ENCODE measurements at places on chromosomes 4 and X.
A peak's percentile ranks its signal among the peaks of the same experiment; 100 is the strongest.

DNA sequence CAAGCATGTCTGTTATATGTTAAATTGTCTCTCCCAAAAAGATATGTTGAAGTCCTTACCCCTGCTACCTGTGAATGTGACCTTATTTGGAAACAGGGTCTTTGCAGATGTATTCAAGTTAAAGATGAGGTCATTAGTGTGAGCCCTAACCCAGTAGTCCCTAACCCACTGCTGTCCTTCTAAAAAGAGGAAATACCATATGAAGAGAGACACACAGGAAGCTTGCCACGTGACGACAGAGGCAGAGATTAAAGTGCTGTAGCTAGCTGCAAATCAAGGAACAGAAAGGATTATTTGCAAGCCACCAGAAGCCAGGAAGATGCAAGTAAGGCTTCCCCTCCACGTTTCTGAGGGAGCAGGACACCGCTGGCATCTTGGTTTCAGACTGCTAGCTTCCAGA, 150.1 kb downstream of the HNRNPD start:
- DNase-seq: no peak

- no peak for DNase-seq
Measured at GRCh38 chr4:102328045-102328444, 17.2 kb downstream of the SLC39A8 start.

GRCh38 chr4:140176735-140177134, 22.8 kb upstream of the MAML3 start:
- no peak for DNase-seq

- DNase-seq: no peak
Measured at GRCh38 chrX:131801066-131801465, 222.0 kb upstream of the STK26 start.

DNA sequence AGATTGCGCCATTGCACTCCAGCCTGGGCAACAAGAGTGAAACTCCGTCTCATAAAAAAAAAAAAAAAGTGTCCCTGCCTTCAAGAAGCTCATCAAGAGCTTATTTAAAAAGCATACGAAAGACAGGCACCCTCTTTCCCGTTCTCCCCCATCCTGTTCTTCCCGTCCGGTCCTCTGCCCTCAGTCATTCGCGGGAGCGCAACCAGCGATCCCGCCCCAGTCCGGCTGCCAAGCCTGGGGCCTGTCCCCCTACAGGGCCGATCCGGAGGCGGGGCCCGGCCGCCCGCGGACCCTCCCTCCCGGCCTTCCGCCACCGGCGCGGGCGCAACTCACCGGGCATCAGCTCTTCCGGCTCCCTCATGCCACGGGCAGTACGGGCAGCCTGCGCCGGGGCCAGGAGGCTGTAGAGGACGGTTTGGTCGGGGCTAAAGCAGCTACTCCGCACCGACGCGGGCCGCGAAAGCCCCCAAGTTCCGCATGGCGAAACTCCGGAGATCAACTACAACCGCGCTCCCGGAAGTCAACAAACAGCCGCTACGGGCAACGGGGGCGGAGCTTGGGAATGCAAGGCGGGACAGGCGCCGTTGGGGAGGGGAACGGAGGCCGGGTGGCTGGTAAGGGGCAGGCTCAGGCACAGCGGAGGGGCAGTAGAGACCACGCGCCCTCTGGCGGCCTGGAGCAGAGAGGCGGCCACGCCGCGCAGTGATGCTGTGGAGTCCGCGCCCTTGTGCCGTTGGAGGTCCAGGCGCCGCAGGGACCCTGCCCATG, at the start of gene RPGR:
Gene RPGR (minus strand): TSS at position 503 of the 768 bp plus-strand sequence. CDS start 142 bp downstream, at position 361.
- DNase-seq: peak; percentile 79

GRCh38 chr4:147596981-147597380, 20.2 kb upstream of the TMEM184C start:
- no peak for DNase-seq

- no peak for DNase-seq
Measured at GRCh38 chrX:125627676-125628075, 308.0 kb downstream of the TEX13C start.

- no peak for DNase-seq
Measured at GRCh38 chr4:156252358-156252921, 298.8 kb upstream of the CTSO start.

GRCh38 chr4:82951196-82951595, 50.7 kb downstream of the THAP9 start:
- DNase-seq: no peak

GRCh38 chr4:7668271-7668670, 233.5 kb upstream of the PSAPL1 start:
- no peak for DNase-seq

DNA sequence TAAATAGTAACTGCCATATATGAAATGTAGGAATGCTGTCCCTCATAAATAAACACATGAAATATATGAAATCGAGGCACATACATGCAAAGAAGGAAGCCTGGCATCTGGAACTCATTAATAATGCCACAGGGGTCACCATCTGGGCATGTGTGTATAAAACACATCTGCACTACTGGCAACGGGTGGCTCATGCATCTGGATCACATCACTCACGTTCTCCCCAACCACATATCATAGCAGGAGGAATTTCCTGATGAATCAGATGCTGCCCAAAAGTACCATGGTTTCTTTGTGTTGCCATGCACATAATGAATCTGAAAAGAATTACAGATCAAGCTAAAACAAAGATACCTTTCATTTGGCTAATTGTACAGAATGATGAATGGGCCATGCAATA, 28.6 kb downstream of the RNF175 start:
- no peak for DNase-seq

DNA sequence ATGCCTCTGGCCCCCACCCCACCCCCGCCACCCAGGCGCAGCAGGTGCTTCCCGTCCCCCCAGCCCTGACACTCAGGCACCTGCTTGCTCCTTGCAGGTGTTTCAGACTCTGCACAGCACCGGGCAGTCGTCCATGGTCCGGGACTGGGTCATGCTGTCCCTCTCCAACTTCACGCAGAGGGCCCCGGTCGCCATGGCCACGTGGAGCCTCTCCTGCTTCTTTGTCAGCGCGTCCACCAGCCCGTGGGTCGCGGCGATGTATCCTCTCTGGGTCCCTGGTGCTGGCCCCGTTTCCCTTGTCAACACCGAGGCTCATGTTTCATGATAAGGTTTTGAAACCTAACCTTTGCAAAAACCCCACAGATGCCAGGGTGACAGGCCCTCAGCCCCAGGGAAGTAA, 10.2 kb upstream of the MSANTD1 start:
- no peak for DNase-seq

DNA sequence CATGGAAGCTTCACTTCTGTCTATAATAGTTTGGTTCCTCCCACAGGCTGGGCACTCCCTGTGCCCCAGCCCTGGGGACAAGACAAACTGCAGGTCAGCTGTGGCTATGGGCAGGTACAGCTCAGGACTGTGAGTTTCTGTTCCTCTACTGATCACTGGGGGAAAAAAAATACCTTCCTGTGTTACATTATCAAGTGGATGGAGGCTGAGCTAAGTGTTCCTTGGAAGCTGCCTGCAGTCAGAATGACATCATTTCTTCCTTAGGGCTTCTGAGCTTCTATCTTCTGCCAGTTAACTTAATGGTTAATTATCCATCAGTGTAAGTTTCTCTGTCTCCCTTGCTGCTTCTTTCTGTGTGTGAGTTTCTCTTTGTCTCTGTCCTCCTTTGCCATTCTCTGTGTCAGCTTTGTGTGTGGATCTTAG, 4.6 kb downstream of the RAB33A start:
- DNase-seq: no peak

DNA sequence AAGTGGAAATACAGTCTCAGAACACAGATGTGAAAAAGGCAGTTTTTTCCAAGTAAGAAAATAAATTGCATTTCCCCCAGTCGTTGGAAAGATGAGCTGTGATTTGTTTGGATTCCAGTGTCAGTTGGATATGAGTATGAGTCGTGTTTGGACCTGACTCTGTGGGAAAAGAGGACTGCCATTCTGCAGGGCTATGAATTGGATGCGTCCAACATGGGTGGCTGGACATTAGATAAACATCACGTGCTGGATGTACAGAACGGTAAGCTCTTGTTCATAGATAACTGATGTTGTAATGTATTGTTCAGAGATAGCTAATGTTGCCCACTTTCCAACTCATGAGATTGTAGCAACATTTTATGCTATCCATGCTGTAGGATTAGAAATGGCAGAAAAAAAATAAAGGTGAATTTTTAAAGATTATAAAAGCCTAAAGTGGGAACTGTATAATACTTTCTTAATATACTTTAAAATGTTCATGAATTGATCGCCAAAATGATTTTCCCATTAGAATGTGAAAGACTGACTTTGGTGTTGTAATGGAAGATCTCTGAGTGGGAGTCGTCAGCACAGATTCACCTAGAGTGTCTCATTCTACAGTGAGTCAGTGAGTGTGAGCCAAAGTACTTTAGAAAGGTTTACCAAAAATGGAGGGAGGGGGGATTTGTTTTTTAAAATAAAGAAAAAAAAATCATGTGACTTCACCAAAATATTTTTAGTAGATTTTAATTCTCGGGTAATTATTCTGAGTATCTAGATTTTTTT, 178.7 kb downstream of the DCTD start:
- no peak for DNase-seq

DNA sequence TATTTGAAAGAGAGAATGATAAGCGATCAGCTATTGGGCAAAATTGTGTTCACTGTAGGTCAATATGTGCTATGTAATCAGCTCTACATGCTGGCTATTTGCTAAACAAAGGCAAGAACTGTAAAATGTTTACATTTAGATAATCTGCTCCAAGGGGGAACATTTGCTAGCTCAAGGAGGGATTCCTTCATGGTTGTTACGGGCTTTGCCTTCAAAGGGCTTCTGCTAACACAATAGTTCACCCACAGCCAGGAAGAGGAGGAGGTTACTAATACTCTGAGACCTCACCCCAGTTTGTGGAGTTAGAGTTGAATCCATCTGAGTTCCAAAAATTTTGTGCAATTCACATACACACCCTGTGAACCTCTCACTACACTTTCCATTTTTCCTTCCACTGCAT, 107.6 kb upstream of the BMP3 start:
- DNase-seq: no peak

DNA sequence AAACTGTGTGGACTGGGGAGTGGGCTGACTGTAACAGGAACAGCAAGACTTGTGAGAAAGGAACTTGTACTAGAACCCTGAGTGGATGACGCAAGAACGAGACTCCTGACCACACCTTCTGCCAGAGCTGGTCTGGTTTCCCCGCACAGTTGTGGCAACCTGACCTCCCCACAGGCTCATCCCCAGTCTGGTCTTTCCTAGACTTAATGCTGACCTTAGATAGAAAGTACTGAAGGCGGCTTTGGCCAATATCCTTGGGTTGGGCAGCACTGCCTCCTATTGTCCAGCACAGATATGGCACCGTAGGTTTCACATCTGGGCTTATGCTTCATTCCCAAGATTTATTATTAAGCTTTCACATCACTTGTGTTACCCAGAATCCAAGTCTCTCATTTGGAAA, 137.8 kb upstream of the FRG1 start:
- DNase-seq: no peak

GRCh38 chr4:93749292-93749761, 79.2 kb upstream of the ATOH1 start:
- DNase-seq: no peak

DNA sequence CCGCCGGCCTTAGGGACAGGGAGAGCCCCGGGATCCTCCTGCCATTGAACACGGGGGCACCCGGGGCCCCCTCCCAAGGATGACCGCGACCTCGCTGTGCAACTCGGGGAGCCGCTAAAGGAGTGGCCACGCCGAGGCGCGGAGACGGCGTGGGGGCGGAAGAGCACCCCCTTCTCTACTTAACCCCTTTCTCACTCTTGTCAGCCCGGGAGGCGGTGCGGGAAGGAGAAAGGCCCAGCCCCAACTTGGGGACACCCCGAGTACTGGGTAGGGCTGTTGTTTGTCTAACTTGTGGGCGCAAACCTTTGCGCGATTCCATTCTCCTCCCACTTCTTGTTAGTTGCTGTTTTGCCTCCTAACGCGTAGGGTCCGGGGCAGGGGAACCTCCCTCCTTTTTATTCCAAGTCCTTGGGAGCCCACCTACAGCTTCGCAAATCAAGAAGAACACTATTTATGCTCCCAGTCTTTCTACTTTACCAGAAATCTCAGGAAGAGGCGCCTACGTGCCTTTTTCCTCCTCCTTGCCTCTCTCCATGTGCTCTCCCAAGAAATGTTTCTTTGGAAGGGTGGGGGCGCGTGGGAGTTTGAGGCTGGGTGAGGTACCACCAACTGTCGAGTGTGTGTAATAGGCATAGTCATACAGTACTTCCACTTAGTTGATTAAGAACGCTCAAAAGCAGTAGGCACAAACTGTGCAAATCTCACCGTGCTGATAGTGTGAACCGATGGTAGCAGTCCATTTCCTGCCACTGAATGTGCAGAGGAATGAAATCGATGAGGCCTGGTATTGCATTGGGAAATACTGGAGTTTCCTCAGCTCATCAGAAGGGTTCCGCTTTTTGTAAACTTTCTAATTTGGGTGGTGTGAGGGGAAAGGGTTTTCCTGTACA, 813 bp downstream of the DIAPH2 start:
- no peak for DNase-seq

GRCh38 chrX:44898411-44899221, 25.6 kb downstream of the KDM6A start:
- DNase-seq: no peak

DNA sequence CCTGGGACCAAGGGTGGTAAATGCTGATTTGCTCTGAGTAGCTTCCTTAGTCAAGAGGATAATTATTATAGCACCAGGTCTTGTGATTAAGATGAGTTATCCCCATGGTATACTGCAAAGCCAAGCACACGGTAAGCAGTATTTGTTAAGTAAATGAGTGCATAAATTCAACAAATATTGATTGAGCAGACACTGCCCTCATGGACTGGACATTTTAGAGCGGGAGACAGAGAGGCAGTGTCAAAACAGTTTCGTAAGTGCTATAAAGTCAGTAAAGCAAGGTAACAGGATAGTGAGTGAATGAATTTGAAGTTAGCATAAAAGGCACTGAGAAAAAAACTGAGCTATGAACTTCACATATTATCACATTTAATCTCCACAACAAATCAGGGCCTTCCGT, 13.9 kb downstream of the PHF8 start:
- no peak for DNase-seq

DNA sequence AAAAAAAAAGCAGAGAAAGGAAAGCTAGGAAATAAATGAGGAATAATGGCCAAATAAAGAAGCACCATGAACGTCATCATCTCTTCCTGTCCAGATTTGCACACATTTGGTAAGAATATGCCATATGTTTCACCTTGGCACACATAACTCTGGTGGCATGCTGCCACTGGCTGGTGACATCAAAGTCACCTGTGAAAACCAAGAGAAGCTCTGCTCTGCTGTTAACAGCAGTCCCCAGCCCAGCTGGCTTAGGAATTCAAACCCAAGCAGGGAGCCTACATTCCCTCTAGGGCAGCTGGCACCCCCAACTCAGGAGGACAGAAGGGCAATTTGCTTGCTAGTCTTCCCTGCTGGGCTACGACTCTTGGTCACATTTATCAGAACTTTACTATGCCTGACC, 77.6 kb downstream of the RASL11B start:
- no peak for DNase-seq

GRCh38 chr4:25813448-25814106, 49.2 kb downstream of the SEL1L3 start:
- no peak for DNase-seq

DNA sequence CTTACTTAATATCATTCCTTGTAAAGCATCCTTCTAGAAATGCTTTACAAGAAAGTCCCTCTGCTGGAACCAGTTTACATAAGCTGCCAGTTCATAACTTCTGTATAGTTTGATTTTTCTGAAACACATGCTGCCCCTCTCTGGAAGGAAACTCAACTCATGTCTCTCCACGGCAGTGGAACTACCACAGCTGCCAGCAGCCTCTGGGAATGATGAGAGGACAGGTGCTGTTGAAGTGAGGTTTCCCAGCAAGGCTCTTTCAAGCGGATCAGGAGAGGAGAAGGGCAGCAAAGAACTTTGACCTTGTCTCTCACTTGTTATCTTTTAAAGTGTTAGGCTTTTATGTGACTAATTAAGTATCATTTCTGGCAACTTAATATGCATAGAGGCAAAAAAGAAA, 7.3 kb downstream of the GRPR start:
- DNase-seq: no peak

All from stimulated activated CD8-positive, alpha-beta memory T cell treated with anti-CD3 and anti-CD28 coated beads, Interleukin-4, amount 100 ng/mL, for 4 hours (primary cell).